ENCODE measurements at places on chromosomes 5 and 9.

- DNase-seq, result no peak
Observed at GRCh38 chr5:171714851-171715250, 70.8 kb upstream of the SMIM23 start.

DNA sequence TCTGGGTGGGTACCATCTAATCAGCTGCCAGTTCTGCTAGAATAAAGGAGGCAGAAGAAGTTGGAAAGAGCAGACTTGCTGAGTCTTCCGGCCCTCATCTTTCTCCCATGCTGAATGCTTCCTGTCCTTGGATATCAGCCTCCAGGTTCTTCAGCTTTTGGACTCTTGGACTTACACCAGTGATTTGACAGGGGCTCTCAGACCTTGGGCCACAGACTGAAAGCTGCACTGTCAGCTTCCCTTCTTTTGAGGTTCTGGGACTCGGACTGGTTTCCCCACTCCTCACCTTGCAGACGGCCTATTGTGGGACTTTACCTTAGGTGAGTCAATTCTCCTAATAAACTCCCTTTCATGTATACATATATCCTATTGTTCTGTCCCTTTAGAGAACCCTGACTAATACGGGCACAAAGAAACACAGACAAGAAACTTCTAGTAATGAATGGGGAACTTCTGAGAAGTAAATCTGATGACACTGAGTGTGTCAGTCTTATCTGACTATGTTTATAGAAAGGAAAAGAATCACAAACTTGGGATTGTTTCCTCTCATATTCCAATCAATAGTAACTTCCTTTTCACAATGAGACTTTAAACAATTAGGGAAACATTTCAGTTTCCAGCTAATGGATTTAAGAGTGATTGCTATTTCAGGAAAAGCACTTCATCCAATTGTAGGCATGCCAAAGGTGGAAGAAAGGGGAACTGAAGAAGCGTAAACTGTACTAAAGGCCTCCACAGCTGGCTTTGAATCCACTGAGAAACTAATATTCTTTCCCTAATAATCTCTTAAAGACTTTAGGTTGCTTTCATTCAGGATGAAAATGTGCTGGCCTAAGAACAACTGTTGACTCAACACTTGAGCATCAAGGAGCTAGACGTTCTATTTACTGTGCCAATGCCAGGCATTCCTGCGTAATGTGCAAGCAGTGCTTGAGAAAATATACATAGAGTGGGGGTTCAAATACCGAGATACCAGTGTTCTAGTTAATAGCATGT, 127.9 kb upstream of the PTGER4 start:
- no peak for DNase-seq

DNA sequence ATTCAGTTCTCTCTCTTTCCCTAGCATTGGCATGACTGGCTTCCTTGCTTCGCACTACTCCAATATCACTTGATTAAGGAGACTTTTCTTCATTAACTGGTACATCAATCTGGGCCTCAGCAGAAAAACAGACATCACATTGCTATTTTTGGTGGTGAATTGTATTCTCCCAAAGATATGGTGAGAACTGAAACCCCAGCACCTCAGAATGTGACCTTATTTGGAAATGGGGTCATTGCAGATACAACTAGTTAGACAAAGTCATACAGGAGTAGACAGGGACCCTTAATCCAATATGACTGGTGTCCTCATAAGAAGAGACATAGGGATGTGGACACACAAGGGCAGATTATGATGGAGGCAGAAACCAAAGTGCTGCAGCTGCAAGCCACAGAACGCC, 7.5 kb upstream of the RAD23B start:
- DNase-seq, result no peak

DNA sequence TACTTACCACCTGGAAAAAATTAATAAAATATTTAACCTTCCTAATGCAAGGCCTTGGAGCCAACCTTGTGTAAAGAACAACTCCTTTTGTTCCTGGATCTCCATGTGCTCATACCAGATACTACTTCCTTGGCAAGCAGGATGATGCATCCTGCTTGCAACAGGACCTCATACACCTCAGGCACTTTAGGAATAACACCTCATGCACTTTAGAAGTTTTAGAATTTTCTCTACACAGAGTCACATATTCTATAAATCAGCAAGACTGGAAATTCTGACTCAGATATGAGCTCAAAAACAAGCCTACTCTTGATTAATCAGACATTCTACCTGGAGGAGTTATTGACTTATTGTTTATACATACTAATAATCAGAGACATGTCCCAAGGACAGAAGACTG, 209.6 kb upstream of the CDH10 start:
- DNase-seq, result no peak

- no peak for DNase-seq
Observed at GRCh38 chr5:106017243-106017857, 1653.4 kb downstream of the EFNA5 start.

DNA sequence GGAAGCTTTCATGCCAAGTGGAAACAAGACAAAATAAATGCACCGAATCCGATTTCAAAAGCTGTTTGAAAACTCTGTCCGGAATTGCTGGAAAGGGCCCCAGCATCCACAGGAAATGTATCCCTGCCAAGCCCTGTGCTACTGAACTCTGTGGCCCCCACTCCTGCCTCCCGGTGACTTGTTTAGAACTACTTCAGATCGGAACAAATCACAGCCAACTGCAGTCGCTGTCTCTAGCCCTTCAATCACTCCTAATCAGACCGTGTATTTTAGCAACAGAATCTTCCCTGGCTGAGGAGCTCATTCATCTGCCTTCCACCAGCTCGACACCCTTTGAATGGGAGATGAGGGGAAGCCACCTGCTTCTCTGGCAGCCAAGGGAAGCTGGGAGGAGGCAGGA, 94.1 kb downstream of the KCNIP1 start:
- no peak for DNase-seq

DNA sequence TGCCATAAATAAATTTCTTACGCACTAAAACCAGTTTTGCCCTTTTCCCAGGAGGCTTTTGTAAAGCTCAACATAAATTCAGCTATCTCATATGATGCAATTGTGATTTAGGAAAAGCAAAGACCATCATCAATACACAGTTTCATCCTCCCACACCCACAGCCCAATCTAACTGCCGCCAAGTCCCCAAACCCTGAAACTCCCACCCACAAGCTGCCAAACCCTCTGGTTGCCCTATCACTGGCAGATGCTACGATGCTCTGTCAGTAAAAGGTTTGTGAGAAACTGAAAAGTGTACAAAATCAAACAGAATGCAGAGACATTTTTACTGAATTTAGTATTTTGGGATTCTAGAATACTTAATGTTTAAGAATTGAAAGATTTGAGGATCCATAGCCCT, 42.8 kb upstream of the NR4A3 start:
- no peak for DNase-seq

GRCh38 chr5:178120607-178121357, 7.5 kb downstream of the N4BP3 start:
- DNase-seq, result no peak

DNA sequence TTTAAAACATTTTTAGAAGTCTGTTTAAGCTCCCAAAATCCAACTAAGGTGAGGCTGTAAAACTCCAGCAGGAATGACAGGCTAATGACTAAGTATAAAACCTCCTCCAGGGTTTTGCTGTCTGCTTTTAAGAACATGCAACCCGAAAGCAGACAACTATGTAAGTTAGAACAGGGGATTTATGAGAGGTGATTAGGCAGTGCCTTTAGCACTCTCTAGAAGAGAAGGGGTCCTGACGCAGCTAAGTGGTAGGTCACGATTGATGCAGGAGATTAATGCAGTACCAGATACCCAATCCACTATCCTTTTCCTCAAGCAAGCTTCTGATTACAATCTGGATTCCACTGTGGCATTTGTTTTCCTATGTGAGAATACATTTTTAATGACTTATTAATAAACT, 25.9 kb downstream of the HOMER1 start:
- DNase-seq, result no peak

DNA sequence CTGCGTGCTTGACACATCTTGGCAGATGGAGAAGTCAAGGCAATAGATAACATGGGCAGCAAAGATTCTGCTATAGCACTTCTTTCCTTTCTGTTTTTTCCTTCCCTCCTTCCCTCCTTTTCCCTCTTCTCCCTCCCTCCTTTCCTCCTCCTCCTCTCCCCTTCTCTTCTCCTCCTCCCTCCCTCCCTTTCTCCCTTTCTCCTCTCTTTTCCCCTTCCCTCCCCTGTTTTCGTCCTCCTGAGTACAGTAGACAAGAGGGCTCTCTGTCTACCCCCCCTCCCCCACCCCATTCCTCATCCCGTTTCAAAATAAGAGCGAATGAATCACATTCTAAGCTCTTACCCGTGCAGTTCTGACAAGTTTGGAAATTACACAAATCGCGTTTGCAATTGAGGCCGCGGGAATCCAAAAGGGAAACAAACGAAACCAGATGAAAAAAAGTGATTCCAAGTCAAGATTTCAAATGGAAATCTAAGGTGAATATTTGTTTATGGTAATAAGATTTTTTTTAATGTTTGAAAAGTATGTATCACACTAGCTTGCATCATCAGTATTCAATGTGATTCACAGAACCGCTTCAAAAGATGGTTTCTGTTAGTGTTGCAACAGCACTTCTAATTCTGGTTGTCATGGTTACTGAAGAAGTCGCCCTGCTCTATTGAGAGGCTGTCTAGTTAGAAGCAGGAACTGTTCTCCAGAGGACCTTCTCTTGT, 1.3 kb downstream of the NIM1K start:
- peak; percentile 83 for DNase-seq

- no peak for DNase-seq
Observed at GRCh38 chr5:652773-653350, 40.3 kb downstream of the TPPP start.

DNA sequence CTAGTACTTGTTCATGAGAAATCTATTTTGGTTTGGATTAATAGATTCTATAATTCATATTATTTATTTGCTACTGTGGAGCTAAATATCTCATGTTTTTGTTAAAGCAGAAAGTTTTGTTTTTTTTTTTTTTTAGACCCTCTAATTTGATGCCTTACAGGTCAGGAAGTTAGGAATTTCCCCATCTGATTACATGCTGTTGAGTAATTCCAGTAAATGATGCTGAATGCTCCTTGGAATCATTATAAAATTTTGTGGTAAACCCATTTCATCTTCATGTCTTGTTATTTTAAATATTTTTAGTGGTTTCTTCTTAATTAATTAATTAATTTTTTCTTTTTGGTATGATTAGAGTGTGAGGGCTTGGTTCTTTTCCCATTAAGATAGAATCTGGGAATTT, 35.6 kb downstream of the NNT start:
- DNase-seq, result no peak

DNA sequence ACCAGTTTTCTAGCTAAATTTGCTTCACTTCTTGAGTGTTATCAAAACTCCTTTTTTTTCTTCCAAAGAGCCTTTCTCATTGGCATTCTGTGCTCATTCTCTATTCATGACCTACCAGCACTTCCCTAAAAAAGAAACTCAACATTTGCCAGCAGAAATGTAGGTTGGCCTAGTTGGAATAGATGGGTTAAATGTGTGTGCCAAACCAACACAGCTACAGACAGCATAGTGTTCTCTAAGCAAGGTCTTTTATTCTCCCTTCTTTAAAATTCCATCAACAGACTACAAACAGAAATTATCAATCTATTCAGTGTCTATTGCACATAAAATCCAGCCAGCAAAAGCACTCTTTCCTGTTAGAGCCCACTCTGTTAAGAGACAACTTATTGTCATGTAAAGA, 255.8 kb upstream of the PUM3 start:
- no peak for DNase-seq

- DNase-seq, result no peak
Observed at GRCh38 chr5:173823721-173824567, 64.2 kb upstream of the CPEB4 start.

DNA sequence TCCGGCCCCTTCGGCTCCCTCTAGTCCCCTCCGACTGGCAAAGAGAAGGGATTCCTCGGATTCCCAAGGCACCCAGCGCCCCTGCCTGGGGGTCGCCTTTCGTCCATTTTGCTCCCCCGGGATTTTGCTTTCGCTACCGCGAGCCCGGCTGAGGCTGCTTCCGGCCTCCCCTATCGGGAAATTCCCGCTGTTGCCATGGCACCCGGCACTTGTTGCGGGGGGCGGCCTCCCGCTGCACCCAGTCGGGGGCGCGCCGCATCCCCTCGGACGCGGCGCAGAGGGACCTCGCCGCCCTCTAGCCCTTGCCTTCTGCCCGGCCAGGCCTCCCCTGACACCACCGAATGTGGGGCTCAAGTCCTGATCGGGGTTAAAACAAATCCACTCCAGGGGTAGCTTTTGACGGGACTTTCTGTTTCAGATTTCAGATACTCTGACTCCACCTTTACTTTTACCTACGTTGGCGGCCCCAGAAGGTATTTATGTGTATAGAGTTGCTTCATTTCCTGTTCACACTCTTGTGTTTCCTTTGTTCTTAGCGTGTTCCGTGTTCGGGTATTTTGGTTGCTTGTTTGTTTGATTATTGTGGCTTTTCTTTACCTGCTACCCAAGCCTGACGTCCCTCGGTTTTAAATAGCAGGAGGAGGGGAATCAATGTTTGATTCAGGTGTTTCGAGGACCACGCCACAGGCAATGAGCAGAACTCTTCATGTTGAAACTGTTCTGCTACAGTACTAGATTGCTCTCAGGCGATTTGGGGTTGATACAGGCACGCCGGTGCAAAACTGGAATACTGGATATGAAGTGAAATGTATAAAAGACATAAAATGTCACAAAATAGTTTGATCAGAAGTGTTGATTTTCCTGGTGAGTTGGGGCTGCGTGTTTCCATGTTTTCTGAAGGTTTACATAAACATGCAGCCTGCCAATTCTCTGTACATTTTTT, 1.5 kb downstream of the PARP8 start:
- DNase-seq, result no peak

GRCh38 chr5:51650824-51651223, 267.6 kb downstream of the ISL1 start:
- no peak for DNase-seq

- DNase-seq, result no peak
Observed at GRCh38 chr5:33936004-33936380, 194 bp upstream of the RXFP3 start.

DNA sequence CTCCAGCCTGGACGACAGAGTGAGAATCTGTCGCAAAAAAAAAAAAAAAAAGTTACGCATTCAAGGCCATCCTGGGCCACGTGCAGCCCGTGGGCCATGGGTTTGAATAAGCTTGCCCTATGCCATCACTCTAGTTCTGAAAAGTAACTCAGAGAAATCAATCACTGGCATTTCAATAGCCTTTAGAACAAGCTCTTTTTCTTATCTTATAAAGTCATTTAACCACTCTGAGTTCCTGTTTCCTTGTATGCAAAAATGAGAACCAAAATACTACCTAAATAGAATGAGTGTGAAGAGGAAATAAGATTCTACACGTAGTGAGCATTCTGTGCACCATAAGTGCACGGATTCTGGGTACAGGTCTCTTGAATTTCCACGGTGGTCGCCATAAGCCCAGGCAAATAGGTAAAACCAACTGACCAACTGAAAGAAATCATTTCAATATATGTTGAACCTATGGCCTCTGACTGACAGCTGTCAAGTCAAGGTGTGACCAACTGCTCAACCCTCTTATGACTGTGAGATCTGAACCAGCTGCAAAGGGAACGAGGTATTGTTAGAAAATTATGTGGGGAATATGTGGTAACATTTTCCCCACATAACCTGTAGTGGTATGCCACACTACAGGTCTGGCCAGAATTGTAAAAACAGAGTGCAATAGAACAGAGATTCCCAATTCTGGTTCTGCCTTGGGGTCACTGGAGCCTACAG, 143.9 kb upstream of the LHFPL2 start:
- DNase-seq, result no peak

All from NCI-H446 treated with DMSO at 0.1 percent for 48 hours (cell line).